ENCODE measurements at places on chromosomes 7 and 10. TPM values are rescaled to one million over a fixed set of nuclear protein-coding genes. Genes with fewer than 3 reads are reported as not detected.
A peak's percentile ranks its signal among the peaks of the same experiment; 100 is the strongest.

DNA sequence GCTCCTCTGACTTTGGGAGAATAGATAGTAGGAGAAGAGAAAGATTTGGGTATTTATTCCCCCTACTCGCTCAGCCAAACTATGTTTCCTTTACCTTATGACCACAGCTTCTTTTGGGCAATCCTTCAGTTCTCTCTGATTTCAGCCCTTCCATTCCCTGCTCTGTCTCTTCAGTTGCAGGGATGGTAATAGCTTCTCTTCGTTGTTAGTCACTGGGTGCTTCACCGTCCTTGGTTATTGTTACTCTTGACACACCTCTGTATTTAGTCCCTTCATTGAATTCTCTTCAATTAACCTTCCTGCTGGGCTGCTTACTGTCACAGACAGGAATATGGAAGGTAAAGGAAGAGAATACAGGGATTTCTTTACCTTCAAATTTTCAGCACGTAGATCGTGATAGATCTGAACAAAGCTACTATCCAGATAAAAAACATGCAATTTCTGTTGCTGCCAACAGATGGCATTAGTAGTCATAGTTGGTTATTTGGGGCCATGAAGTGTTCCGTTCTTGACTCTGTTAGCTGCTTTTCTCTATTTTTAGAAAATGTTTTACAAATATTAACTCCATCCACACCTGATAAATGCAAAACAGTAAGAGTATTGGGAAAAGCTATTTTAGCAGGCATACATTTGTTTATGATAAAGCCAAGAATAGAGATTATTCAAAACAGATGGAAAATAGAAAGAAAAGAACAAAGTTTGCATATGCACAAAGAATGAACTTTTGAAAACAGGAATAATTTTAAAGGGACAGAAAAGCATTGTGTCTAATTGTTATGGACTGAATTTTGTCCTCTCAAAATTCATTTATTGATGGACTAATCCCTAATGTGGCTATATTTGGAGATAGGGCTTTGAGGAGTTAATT, 14.0 kb upstream of the PTTG1IP2 start:
- peak; percentile 37 for DNase-seq

DNA sequence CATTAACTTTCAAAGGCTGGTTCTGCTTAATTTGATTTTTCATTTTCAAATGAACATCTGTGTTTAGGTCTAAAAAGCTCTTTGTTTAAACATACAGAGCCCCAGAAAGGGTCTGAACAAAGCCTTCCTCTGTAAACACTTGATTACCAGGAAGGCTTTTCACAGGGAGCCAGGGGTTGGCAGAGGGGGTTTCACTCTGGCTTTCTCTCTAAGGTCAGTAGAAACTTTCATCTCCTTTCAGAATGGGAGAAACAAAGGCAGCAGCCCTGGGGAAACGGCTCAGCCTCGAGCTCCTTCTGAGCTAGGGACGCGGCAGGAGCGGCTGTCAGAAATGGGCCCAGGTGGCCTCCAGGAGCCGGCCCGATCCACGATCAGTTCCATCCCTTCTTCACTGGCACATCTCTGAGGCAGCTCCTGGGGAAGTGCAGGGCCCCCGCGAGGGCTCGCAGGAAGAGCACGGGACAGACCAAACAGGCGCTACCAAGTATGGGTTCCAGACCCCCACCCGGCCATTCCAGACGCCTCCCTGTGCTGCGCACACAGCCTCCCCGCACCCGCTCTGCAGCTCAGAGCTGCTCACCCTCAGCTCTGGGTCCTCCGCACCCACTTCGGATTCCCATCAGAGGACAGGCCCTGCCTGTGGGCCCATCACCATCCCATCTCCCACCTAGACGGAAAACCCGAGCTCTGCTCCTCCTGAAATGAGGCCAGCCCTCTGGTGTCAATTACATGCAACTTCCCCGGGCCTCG, 124.1 kb downstream of the MAD1L1 start:
- no peak for DNase-seq

- no peak for DNase-seq
These were observed 114.4 kb downstream of the MICU1 start for GRCh38 chr10:72511459-72511858.

DNA sequence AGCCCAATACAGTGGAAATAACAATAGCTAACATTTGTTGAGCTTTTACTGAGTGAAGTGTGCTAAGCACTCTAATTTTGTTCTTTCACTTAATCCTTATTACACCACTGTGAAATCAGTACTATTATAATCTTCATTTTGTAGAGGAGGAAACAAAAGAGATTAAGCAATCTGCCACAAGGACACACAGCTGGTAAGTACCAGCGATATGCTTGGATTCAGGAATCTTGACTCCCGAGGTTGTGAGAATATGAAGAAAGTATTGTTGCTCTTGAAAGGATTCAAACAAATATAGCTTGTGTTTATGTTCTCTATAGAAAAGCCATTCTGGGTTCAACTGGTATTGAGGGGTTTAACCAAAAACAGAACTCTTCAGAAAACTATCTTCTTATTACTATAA, 93.7 kb upstream of the HECTD2 start:
- DNase-seq = no peak

- DNase-seq = no peak
These were observed 625.1 kb downstream of the DNAJB6 start for GRCh38 chr7:157961731-157962457.

GRCh38 chr7:55094092-55094690, 75.4 kb downstream of the EGFR start:
- DNase-seq = no peak

DNA sequence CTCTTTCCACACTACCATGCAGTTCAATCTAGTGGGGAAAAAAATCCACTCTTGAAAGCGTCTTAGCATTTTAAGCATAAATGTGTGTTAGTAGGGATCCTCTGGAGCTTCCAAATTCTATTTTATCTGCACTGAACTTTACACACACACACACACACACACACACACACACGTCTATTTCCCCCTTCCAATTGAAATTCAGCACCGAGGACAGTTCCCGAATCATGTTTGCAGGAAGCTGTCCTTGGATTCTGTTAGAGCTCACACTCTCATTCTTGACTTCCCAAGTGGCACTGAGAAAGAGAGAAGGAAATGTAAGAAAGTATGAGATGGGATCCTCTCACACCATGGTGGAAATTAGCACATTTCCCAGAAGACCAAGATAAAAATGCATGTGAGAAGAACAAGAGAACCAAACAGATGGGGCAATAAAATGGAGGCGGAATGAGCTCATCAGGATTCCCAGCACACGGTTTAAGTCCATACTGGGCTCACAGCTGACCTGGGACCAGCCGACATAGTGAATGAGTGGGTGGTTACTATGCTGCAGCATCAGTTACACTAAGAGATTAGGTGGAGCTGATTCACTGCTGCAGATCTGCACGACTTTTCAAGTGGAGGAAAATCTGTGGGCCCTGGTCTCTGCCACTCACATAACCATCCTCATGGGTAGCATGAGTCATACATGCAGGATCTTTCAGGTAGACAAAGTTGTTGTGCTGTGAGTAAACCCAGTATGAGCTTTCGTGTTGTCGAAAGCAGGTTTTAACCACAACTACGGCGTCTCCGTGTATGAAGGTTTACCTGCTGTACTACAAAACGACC, 3.3 kb upstream of the NPTX2 start:
- peak; percentile 59 for DNase-seq

GRCh38 chr7:155213385-155213784, 84.3 kb upstream of the INSIG1 start:
- DNase-seq = no peak

- DNase-seq = no peak
These were observed 18.6 kb upstream of the ADRB1 start for GRCh38 chr10:114024876-114025610.

- no peak for DNase-seq
These were observed 24.1 kb downstream of the SORCS3 start for GRCh38 chr10:104665174-104665573.

- DNase-seq = no peak
These were observed 200.1 kb upstream of the CELF2 start for GRCh38 chr10:10817609-10818008.

The GPR37 gene
- not detected for total RNA-seq

The FFAR4 gene
- total RNA-seq = not detected

The TUBAL3 gene
- not detected for total RNA-seq

The LEP gene
- total RNA-seq = not detected

The OIT3 gene
- total RNA-seq = not detected
